ENCODE measurements at places on chromosomes 13 and 19.

- no peak for DNase-seq
These were observed 13.6 kb upstream of the ZNF611 start for GRCh38 chr19:52748336-52748950.

GRCh38 chr13:32893176-32893575 lies 123.0 kb upstream of the KL start:
- no peak for DNase-seq

DNA sequence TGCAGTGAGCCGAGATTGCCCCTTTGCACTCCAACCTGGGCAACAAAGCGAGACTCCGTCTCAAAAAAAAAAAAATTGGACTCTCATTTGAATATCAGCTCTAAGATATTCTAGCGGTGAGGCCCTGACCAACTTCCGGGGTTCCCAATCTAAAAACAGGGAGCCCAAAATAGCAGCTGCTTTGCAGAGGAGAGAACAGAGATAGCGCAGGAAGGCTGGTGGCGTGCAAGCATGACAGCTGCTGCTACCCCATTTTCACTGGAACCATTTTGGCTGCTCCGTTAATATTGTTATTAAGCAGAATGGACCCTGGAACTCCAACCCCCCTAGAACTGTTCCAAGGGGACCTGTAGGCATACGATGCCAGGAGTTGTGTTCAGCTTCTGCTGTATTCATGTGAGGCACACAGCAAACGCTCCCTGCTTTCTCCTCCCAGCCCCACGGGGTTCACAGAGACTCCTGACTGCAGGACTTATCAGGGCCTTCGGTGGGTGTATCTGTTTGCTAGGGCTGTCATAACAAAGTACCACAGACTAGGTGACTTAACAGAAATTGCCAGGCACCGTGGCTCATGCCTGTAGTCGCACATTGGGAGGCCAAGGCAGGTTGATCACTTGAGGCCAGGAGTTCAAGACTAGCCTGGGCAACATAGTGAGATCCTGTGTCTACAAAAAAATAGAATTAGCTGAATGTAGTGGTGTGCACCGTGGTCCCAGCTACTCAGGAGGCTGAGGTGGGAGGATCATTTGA lies 11.5 kb downstream of the STXBP2 start:
- no peak for DNase-seq

DNA sequence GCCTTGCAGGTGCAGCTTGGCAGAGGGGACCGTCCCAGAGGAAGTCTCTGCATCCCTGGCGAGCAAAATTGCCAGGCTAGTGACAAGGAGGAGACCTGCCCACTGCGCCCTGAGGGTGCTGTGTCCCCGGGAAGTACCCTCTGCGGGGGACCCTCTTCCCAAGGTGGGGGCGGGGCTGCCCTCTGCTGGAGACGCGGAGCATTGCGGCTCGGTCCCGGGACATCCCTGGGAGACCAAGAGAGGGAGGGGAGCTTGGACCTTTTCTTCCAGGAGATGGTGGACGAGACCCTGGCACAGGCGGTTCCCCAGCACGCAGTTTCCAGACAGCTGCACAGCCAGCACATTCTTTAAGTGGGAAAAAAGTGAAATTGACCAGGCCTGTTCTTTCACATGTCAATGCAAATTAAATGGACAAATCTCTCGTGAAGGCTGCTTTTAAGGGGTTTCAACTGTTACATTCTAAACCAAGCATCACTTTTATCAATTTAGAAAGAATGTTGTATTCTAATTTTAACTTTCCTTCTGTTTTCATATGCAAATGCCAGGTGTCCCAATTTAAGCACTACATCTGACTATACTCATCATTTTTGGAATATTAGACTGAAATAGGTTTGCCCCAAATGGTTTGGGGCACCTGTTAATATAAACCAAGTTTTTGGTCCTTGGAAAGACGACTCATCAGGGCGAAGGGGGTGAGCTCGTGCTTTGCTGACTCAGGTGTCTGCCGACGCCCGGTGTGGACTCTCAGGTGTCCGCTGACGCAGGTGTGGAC lies 60.7 kb downstream of the MCF2L start:
- peak; percentile 10 for DNase-seq

DNA sequence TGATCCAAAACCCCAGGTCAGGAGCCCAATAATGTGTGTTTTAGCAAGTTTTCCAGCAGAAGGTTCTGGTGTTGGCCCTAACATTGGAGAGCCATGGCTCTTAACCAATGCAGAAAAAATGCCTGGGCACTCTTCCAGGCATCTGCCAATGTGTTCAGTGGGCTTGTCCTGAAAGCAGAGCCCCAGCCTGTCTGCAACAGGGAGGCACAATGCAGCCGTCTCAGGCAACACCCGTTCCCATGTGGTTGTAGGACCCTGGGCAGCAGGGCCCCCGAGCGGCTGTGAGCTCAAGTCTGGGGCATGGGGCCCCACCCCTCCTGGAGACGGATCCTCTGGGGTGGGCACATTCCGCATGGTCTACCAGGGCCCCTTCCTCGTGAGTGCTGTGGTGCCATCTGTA lies 58.1 kb upstream of the SIAH3 start:
- no peak for DNase-seq

Data from stimulated activated CD4-positive, alpha-beta T cell treated with anti-CD3 and anti-CD28 coated beads, Interleukin-12 subunit alpha, Interleukin-12 subunit beta, amount 100 ng/mL, for 24 hours (primary cell).